ENCODE measurements at places on chromosomes 11 and 22. TPM values are rescaled to one million over a fixed set of nuclear protein-coding genes. Genes with fewer than 3 reads are reported as not detected.

The OVOL1 gene
- not detected for total RNA-seq

The RFPL2 gene
- total RNA-seq = not detected

The LGALS12 gene
- total RNA-seq = 0.59 TPM

The TRIM29 gene
- total RNA-seq = not detected

The OR52E5 gene
- total RNA-seq = not detected

The CSKMT gene
- 30.0 TPM for total RNA-seq

The TRIM66 gene
- 27.7 TPM for total RNA-seq

The CCDC88B gene
- 172 TPM for total RNA-seq

DNA sequence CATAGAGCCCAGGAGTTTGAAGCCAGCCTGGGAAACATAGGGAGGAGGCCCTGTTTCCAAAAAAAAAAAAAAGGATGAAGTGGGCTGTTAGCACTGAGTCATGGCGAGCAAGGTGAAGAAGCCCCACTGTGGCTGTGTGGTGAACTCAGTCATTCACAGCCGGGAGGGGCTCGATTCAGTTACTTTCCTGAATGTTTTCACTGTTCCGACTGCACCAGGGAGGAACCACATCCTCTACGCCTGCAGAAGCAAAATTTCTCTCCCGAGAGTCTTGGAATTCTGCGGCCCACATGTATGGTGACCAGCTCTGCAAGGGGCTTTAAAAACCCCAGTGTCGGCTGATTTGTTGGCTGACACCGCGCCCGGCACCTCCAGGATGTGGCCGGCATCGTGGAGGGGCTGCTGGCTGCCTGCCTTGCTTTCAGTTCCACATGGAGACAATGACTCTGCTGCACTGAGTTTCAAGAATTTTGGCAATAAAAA is 27.8 kb upstream of the GRAMD4 start:
- peak; percentile 85 for DNase-seq

GRCh38 chr11:90874986-90875385 is 652.1 kb upstream of the CHORDC1 start:
- DNase-seq = no peak

- no peak for DNase-seq
Measured at GRCh38 chr11:47488674-47489394, 39.9 kb upstream of the RAPSN start.

GRCh38 chr11:1660111-1660867 is 30.7 kb downstream of the KRTAP5-5 start:
- no peak for DNase-seq

- DNase-seq = no peak
Measured at GRCh38 chr22:26385164-26385563, 43.9 kb upstream of the ASPHD2 start.

GRCh38 chr22:29055192-29055830 is 6.3 kb downstream of the C22orf31 start:
- DNase-seq = no peak

GRCh38 chr22:26757496-26757895 is 100.1 kb downstream of the MIAT start:
- no peak for DNase-seq

DNA sequence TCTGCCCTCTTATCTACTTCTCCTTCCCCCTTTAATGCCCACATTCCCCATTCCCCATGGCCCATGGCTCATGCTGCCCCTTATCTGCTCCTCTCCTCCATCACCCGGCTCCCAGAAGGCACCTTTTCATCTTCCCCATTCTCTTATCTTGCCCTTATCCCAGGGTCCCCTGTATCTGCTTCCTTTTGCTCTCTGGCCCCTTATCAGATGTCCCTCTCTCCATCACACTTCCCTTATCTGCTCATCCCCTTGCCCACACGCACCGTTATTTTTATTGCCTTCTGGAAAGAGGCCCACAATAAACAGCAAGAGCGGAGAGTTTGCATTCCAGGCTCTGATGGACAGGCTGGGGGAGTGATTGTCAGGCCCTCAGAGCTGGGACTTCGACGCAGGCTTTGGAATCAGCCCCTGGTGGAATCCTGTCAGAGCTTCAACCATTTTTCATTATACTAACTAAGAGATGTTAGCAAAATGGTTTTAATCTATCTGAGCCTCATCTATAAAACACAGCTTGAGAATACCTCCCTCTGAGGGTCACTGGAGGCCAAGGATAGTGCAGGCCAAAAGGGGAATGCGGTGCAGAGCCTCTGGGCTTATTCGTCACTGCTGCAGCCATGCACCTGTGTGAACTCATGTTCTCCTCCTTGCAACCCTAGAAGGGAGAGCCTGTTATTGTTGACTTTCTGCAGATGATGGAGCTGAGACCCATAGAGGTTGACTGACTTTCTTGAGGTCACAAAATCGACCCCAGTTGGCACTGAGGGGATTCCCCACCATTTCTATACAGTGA is 37.0 kb upstream of the LRRC55 start:
- DNase-seq = no peak
